ENCODE measurements at places on chromosomes 2 and 18.

DNA sequence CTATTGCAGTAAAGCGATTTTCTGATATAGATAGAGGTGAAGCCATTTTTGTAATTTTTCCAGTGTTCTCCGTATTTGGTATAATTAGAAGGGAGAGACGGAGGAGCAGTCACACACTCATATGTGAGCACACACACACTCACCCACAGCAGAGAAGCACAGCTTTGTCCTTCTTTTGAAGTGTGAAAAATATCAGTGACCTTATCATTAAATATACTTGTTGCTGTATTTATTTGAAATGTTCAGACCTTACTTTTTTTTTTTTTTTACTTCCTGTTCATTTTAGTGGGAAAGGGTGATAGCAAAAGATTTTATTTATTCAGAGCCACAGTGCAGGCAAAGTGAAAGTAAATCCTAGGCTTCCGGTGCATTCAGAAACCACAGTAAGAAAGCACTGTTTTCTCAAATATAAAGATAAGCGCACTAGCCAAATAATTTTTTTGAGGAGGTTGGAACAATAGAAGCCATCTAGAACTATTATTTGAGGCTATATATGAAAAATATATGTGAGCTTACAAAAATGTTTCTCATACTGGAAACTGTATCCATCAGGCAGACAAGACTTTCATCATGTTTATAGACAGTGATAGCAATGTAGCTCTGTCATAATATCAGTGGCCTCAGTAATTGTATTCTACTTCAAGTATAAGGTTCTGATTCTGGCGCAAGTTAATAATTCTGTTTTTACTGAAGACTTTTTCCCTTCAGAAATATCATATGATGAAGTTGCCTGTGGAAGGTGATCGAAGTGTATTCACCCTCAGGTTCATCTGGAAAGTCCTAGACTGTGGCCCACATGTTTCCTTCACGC, 37.2 kb downstream of the TSHZ1 start:
- peak; percentile 89 for DNase-seq

GRCh38 chr2:71453404-71454220, at the start of gene DYSF:
Gene DYSF (plus strand): TSS chr2:71453561.
- no peak for DNase-seq

GRCh38 chr18:36850527-36851201, 21.7 kb downstream of the KIAA1328 start:
- DNase-seq, result no peak

- DNase-seq, result no peak
Observed at GRCh38 chr18:25516747-25517498, 165.0 kb upstream of the ZNF521 start.

DNA sequence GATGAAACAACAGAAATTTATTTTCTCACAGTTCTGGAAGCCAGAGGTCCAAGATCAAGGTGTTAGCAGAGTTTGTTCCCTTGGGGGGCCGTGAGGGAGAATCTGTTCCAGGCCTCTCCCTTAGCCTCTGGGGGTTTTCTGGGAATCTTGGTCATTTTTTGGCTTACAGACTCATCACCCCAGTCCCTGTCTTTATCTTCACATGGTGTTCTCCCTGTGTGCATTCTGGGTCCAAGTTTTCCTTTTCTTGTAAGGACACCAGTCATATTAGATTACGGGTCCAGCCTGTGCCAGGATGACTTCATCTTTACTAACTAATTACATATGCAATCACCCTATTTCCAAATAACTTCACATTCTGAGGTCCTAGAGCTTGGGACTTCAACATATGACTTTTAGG, 292.5 kb upstream of the TRIB2 start:
- no peak for DNase-seq

DNA sequence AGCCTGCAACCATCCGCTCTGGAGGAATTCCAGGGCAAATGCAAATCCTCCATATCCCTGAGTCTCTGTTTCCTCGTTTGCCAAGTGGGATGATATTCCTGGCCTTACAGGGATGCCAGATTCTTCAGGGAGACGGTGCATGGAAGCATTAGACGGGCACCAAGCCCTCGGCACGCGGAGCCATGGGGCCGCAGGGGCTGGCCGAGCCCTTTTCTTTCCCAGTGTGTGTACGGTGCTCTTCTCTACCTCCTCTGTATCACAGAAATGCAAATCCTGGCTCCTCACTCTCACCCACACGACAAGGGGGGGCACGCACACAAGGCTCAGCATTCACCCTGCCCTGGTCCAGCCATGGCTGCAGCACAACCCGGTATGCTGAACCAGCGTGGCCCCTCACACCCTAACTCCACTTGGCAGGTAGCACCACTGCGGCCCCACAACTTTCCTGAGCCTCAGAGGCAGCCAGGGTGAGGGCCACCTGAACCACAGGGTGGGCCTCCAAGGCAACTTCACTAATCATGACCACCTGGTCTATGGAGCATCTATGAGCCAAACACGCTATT, 64.1 kb upstream of the SALL3 start:
- no peak for DNase-seq

DNA sequence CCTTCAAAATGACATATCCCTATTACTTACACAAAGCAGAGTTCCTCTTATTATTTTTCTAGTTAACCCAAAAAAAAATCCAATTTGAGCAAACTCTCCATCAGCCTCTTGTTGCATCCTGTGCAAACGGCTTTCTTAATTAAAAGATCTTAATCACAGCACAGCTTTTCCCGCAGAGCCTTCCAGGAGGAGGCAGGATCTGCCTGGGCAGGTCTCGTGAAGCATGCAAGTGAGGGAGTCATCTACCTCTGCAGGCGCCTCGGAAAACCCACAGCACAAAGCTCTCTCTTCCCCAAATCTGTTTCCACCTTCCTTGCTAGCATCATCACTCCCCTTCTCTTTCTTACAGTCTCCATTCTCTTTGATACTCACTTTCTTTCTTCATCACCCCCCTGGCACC, 100.4 kb downstream of the EN1 start:
- no peak for DNase-seq

- DNase-seq, result no peak
Observed at GRCh38 chr2:232955856-232956255, 57.2 kb downstream of the NGEF start.

DNA sequence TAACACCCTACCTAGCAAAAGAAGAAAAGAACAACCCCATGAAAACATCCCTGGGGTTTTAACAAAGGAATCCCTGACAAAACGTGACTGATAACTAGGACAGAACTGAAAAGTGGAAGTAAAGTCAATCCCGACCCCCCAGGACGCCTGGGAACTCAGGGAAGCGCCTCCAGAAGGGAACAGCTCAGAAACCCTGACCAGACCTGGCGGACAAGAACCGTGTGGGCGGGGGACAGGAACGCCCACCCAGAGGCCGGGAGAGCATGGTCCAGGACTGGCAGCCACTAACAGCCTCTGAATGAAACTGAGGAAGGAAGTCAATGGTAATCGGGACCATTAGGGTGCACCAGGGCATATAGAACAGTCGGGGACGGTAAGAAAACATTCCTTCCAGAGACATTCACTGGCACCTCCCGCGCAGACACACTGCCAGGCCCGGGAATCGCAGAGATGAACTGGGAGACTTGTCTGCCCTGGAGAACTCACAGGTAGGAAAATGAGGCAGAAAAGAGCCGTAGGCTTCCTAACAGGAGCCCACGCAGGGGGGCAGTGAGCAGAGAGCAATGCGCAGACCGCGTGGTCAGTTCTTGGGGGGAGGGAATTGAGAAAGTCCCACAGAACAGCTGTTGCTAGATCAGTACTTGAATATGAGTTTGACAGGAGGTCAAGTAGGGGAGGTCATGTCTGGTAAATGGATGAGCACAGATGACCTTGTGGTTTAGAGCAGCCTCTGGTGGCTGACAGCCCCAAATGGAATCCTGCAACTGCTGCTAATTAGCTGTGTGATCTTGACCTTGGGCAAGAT, 1.3 kb upstream of the TBC1D8 start:
- peak; percentile 57 for DNase-seq

- peak; percentile 23 for DNase-seq
Observed at GRCh38 chr2:20650393-20650876, 463 bp downstream of the HS1BP3 start.

DNA sequence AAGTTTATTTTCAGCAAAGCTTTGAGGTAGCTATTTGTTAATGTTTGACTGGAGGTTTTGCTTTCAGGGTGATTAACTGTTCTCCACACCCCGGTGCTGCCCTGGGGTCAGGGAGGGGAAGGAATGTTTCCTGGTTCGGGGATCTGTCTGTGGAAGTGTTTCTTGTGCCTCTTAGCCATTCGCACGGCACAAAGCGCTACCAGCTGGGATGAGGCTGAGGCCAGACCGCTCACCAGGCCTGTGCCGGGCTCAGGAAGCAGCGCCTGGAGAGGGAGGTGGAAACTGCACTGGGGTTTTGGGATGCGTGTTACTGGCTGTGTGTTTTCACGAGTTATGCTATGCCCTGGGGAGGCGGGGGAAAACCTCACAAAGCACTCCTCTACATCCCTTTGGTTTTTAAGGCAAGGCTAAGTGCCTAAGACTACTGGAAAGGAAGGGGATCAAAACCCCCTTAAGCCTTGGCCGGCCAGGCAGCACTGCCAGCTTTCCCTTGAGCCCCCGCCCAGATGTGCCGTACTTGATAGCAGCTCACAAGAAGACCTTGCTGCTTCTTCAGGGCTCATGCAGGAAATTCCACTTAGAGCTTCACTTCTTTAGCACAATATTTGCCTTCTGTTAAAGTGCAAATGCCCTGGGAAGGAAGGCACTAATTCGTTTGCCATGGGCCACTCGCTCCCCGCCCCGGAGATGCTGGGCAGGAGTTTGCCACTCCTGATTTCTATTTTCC, 65.7 kb upstream of the CNGA3 start:
- no peak for DNase-seq

DNA sequence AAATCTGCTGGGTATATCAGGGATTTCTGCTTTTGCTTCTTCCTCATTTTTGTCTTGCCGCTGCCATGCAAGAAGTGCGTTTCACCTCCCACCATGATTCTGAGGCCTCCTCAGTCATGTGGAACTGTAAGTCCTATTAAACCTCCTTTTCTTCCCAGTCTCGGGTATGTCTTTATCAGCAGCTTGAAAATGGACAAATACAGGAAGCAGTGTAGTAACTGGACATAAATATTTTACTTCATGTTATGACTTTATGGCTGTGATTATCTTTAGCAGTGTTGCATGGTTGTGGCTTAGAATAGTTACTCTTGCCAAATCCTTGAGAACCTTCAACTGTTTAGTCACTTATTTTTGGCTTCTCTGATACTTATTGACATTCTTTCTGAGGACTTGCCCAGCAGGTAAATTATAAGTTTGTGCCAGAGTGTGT, 66.2 kb upstream of the DLX2 start:
- no peak for DNase-seq

GRCh38 chr2:201319511-201319910, 37.6 kb downstream of the FLACC1 start:
- DNase-seq, result no peak

DNA sequence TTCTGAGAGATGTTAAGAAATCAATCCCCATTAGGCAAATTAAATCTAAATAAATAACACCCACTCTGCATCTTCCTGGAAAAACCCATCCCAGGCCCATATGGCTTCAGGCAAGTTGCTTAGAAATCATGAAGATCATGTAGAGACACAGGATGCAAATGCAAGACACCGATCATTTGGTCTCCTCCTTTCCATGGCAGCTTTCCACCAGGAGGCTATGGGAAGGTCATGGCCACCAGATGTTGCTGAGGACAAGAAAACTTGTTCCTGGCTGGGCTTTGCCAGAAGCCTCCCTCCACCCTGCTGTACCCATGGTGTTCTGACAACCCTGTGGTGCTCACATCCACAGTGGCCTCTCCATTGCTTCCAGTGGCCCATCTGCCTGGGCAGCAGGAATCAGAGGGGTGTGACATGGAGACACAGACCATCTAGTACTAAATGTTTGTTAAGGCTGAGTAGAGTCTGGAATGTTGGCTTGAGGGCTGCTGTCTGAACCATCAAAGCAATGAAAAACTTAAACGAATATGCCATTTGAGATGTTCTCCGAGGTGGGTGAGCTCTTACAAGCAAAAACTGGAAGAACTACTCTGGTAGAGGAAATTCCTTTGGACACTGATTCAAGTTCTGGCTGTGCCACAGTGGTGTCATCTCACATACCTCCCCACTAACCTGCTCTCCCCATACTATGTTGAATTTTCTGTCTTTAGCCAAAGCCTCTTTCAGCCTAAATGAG, 293.2 kb downstream of the TNS1 start:
- no peak for DNase-seq

DNA sequence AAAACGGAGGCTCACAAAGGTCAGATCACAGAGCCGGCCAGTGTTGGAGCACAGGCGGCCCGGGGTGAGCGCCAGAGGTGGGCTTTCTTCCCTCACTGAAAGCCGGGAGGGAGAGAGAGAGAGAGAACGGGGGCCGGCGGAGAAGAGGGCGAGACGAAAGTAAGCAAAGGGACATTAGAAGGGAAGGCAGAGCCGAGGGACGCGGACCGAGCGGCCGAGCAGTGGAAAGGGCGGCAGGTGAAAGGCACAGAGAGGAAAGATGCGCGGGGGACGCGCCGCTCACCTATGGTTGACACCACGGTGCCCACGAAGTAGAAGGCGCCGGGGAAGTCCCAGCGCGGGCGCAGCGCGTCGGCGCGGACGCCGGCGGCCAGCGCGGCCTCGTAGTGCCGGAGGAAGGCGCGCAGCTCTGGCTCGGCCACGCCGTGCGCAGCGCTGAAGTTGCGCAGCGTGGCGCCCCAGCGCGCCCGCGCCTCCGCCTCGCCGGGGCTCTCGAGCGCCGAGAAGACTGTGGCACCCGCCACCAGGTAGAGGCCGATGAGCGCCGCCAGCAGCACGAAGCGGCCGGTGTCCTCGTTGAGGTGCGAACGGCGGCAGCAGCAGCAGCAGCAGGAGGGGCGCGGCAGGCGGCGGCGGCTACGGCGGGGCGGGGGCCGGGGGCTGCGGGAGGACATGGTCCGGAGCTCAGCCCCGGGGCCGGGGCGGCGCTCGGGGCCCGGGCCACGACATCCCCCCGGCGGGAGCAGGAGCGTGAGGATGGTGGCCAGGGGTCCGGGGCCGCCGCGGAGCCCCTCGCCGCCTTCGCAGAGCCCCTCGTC, 166.9 kb downstream of the MSH2 start:
- peak; percentile 27 for DNase-seq

- peak; percentile 79 for DNase-seq
Observed at GRCh38 chr2:44952143-44952805, 10.8 kb downstream of the SIX3 start.

DNA sequence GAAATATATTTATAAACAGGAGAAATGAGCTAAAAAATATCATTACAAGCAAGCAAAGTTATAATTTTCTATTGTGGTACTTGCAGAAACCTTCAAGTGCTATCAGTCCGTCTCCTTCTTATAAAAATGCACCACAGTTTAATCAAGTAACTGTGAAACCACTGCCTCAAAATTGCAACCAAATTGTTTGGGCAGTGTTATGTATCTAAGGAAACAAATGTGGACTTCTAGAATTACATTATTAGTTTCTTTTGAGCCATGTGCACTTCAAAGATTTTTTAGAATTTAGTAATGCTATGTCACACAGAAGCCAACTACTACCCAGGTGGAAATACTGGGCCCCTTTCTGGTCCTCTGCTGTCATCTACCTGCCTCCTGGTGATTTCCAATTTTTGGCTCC, 495.6 kb downstream of the NYAP2 start:
- no peak for DNase-seq

GRCh38 chr2:33620-34019, 12.7 kb downstream of the FAM110C start:
- DNase-seq, result no peak

All from NCI-H1092 treated with DMSO at 0.1 percent for 48 hours (cell line).